ENCODE measurements at places on chromosomes 1 and 21. TPM values are rescaled to one million over a fixed set of nuclear protein-coding genes. Genes with fewer than 3 reads are reported as not detected.
A peak's percentile ranks its signal among the peaks of the same experiment; 100 is the strongest.

DNA sequence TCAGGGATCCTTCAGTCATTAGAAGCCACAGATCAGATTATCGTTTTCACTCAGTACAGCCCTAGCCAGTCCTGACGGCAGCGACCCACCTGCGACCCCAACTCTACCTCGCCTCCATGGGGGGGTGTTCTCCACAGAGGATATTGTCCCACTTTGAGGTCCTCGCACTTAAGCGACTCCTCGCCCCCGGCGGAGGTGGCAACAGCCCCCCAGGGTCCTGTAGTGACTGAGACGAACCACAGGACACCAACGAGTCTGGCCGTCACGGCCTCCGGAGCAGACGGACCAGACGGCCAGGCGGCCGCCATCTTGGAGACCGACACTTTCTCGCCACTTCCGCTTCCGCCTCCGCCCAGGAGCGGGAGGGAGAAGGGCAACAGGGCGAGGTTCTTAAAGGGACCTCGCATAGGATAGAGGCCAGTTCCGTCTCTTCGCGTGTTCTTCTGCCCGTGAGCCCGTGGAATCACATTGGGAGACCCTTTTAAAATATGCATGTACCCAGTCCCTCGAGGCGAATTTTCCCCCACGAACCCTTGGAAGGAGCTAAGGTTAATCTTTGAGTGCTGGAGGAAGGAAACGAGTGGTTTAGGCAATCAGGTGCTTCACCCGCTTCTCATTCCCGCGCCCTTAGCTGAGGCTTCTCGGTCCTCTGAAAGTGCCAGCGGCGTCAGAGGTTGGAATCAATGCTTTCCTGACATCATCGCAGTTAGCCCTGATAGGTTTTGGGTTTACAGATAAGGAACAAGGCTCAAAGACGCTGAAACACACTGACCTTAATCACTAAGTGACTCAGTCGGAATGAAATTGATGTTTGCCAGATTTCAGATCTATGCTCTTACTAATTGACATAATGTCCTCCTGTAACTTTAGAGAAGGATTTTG is at the start of gene TM2D1:
Gene TM2D1, minus strand, starts transcription at position 329 of the 882 bp plus-strand sequence. Its CDS starts 21 bp downstream, at position 308.
- DNase-seq = peak; percentile 90

The COL16A1 gene
- total RNA-seq = 3.6 TPM

DNA sequence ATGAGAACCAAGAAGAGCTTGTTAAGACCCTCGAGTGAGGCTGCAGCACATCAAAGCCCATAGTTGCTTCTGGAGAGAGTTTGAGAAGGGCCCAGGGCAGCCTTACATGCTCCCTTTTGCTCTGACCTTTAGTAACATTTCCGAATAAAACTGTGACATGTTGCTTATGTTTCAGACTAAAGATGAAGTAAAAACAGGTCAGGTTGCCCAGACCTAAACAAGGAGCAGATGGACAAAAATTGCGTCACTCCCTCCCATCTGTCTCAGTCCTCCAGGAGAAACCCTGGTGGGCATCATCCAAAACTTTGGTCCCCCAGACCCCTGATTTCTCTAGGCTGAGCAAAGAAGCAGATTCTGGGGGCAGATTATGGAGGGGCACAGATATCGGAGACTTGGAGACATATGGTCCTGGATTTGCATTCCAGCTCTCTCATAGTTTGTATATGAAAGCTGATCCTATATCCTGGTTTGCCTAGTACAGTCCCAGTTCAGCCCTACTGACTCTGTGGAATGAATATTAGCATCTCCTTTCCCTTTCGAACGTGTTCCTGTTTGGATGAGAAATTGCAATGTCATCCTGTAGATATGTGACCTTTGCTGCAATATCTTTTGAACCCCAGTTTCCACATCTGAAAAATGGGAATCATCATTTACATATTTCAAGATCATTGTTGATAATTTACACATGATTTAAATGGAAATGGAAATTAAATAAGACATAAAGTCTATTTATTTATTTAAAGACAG is 304.9 kb upstream of the USP24 start:
- no peak for DNase-seq

- no peak for DNase-seq
Measured at GRCh38 chr1:92953491-92953890, 7.8 kb downstream of the DIPK1A start.

Data from PC-9 (cell line).